ENCODE measurements at places on chromosomes 11 and 22.
A peak's percentile ranks its signal among the peaks of the same experiment; 100 is the strongest.

DNA sequence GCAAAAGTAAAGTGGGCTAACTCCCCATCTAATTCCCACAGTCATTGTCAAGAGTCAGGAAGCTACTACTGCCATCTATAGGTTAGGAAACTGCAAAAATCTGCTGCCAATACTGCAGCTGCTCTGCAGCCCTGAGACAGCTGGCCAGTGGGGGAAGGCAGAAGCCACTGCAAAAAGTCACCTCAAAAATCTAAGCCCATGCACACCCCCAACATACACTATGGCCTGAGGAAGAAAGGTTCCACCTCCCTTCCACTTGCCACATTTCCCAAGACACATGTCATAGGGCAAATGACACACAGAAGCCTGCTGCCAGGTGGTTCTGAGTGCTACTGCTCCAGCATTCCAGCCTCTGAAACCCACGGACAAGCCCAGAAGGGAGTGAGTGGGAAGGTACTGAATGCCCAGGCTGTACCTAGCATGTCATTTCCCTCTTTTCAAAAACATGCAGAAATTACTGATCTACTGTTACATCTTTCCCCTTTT, 36.9 kb downstream of the DGCR2 start:
- DNase-seq, result no peak

DNA sequence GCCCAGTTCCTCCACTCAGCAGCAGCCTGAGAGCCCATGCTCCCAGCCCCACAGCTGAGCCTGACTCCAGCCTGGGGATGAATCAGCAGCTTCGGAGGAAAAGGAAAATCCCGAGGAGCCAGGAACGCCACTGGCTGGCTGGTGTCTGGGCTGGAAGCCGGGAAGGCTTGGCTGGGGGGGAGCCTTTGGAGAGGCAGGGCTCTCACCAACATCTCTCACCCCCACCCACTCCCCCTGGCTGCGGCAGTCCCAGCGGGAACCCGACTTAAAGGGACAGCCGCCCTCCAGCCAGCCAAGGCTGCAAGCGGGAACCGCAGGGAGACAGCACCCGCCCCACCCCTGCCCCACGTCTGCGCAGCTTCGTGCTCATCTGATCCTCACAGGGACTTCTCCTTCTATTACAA, 28.4 kb downstream of the KIAA0930 start:
- DNase-seq, result peak; percentile 88

DNA sequence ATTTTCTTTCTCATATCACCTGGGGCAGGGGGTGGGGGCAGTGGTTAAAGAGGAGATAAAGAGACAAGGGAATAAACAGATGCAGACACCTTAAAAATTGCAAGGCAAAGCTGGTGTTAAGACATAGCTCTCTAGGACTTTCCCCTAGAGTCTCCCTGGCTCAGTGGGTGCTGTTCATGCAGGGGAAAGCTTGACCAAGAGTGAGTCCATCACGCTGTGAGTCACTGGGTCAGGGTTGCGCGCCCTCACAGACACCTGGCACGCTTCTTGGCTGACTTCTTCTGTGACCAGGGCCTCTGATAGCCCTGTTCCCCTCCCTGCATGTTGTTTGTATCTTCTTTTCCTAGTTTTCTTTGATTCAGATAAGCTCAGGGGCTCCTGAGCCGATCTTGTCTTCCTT, 31.9 kb downstream of the COMMD9 start:
- no peak for DNase-seq

DNA sequence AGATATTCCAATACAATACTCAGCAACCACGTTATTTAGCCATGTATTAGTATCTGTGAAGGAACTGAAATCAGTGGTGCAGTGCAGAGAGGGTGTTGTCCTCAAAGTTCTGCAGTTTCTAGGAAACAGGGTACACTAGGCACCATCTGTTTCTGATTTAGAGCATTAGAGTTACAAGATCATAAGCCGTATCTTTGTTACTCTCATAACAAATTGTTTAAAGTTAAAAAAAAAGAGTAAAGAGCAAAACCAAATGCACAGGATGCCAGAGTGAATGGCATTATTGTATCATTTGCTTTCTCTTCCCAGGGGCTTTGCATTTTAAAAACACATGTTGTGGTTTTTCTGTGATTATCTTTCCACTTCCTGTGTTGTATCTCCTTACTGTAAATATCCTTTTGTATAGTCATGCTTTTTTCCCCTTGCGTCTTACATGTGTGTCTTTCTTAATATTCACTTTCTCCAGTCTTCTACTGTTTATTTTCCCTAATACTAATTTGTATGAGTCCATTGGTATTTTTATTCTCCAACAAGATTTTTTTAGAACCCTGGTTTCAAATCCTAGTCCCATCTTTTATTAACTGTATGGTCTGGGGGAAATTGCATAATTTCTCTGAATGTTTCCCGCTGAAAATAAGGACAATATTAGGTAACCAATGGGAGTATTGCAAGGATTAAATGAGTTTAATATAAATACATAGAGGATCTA, 15.2 kb upstream of the NUP160 start:
- DNase-seq, result no peak

DNA sequence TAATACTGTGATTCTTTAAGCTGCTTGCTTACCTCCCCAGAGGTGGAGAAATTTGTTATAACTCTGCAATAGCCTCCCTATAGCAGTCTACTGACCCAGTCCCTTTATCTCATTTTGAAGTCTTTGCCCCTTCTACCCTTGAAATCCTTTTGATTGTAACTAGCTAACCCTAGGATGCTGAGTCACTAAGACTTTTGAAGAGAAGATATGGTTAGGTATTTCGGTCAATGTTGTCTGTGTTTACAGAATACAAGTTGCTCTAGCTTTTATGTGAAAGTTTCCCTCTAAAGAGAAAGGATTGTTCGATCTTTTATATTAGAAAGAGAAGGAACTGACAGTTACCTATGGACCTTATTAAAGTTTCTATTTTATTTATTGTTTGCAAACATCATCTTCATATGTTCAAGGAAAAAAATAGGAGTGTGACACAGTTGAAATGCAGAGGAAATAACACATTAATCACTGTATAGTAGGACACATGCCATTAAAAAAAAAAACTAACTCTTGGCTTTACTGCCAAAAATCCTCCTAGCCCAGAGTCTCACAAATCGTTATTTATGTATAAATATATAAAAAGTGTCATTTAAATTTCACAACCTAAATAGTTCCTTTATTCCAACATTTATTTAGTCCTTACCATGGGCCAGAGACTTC, 3.1 kb downstream of the HYLS1 start:
- no peak for DNase-seq

GRCh38 chr11:30830681-30831080, 244.5 kb upstream of the MPPED2 start:
- no peak for DNase-seq

- DNase-seq, result no peak
These were observed 11.5 kb upstream of the SUN2 start for GRCh38 chr22:38767313-38767712.

DNA sequence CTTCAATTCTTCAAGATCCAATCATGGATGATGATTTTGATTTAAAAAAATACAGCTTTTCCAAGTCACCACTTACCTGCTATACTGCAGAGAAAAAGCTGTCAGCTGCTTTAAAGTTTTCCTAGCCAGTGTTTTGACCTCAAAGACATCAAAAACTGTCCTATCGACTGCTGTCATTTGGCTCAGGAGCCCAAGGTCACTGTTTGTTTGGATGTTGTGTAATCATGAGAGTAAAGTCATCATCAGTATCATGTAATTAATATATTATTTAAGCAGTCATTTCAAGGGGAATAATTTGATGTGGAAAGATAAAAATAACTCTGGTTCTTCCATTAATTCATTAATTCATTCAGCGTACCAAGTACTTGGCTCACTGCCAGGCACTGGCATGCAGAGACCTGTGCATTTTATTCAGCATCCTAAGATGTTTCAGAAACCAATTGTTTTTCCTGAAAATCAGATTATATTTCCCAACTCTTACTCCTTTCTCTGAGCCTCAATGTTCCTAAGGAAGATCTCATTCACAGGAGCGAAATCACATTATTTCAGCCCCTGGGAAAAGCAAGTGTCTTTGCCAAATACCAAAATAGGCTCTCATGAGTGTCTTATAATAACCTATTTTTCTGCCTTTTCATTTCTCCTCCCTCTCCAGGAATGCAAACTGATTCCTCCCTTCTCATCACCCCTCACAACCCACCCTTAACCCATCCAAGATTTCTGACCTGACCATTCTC, 59.9 kb downstream of the SLC1A2 start:
- no peak for DNase-seq

DNA sequence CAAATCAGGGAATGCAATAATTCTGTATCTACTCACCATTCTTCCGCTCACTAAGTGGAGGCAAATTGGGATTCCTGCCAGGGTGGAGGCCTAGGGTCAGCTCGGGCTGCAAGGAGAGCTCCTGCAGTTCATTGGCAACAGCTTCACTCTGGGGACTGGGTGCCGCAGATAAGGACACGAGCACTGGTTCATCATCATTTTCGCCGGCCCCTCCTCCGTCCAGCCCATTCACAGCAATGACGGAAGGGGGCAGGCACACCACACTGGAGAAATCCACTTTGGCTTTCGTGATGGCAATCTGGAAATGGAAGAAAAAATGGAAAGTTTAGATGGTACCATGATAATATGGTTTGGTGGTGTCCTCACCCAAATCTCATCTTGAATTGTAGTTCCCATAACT, 84.4 kb downstream of the MRTFA start:
- peak; percentile 82 for DNase-seq

- no peak for DNase-seq
These were observed 18.0 kb upstream of the VPREB1 start for GRCh38 chr22:22226448-22227187.

GRCh38 chr11:74138021-74138420, 32.8 kb downstream of the C2CD3 start:
- DNase-seq, result no peak

DNA sequence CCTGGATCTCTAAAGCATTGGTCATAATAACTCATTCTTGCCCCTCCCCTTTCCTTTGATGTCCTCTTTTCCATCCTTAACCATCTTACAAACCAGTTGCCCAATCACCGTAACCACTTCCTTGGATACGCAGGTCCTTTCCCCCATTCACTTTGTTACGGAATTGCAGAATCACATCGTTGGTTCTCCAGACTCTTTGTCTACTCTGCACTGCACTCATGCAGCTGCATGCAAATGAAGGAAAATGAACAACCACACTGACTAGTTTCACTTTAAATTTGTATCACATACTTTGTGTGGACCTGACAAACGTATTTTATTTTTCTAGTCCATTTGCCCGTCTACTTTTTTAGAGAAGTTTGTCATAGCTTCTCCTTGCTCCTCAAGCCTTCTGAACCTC, 69.9 kb downstream of the SLC5A12 start:
- no peak for DNase-seq

DNA sequence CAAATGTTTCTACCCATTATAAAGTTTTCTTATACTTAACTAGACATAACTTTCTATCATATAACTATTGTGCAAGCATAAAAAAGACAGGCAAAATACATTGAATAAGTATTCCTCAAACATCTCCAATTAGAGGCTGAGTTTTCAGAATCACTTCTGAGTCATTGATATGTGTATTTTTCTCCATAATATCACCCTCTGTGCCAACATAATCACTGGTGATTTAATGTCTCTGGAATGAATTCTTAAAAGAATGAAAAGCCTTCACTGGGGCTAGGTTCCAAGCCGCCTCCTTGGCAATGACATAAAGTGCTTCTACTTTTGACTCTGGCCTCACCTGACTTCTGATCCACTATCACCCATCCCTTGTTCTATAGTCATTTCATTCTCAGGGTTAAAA, 197.0 kb upstream of the E2F8 start:
- DNase-seq, result no peak

- no peak for DNase-seq
These were observed 125.1 kb upstream of the ZBED5 start for GRCh38 chr11:10982704-10983510.

DNA sequence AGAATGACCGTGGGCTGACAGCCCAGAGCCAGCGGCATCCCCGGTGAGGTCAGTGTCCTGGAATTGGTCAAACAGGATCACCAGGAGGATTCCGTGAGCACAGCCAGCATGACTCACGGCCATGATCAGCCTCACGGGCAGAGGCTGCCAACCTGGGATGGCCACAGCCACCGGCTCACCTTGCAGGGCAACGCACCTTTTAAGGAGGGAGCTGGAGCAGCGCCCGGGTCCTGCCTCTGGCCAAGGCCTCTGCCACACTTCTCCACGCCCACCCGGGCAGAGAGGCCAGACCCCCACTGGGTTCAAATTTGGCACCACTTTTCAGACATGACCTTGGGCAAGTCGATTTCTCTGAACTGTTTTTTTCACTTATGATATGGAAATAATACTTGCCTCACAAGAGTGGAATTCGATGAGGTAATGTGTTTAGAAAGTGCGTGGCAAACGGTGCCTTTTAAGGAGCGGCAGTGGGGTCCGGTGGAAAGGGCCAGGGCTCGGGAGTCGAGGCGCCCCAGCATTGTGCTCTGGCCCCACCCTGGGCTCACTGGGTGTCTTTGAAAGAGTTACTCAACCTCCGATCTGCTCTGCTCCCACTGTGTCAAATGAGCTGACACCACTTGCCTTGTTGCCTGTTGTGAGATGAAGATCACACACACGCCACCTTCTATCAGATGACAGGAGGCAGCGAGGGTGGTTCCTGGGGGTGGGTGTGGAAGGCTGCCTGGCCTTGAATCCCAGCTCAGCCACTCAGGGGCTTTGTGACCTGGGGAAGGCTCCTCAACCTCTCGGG, 16.0 kb downstream of the TXN2 start:
- peak; percentile 81 for DNase-seq

DNA sequence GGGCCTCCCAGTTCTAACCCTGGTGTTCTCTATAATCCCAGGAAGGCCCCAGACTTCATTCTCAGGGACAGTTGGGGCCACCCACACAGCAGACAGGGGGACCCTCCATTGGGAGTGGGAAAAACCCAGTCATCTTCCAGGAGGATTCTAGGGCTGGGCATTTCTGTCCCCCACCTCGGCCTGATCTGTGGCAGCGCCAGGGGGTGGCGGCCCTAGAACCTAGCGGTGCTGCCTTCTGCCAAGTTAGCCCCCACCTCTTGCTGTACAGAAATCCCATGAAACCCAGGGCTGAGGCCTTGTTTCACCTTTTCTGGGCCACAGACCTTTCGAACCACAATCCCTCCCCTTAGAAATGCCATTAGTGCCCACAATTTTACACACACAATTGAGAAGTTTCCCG, 9.6 kb downstream of the CHST1 start:
- DNase-seq, result no peak

- DNase-seq, result no peak
These were observed 45.7 kb upstream of the TP53AIP1 start for GRCh38 chr11:128988242-128988970.

GRCh38 chr11:32331792-32332191, 103.5 kb downstream of the WT1 start:
- DNase-seq, result no peak

GRCh38 chr11:67436459-67437081, 912 bp downstream of the PTPRCAP start:
- DNase-seq, result no peak

GRCh38 chr22:22716136-22716665, 71.8 kb downstream of the GGTLC2 start:
- DNase-seq, result no peak

DNA sequence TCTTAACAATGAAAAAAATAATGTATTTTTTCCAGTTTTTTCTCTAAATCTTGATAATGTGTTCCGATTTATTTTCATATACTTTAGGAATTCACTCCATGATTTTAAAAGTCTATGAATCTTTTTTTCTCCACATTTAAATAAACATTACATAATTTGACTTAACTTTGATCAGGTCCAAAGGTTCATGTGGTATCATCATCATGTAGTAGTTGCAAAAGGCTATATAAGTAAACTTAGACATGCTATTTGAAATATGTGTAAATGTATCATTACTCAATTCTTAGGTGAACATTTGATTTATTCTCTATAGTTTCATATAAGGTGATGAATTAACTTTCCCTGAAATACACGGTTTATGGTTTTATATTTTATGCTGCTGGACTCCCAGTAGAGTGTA, 2197.0 kb upstream of the RAG2 start:
- no peak for DNase-seq

Data from Right ventricle myocardium superior (tissue), 1 donor.